ENCODE measurements at places on chromosomes 12 and 14. TPM values are rescaled to one million over a fixed set of nuclear protein-coding genes. Genes with fewer than 3 reads are reported as not detected.

DNA sequence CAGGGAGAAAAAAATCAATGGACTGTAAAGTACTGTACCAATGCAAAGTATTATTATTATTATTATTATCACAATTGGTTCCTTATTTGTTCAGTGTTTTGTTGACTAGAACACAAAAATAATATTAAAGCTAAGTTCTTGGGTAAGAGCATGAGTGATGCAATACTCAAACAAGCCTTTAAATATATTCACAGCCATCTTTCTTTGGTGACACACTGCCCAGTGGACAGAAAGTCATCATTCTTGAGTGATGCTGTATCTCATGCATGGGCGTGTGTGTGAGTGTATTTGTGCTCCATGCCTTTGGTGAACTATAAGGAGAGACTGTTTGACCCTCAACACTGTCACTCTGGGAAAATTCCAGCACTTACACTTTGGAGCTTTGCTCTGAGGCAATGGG is 93.6 kb downstream of the KCNK10 start:
- DNase-seq, result no peak

- no peak for DNase-seq
These were observed 74.8 kb upstream of the PCED1B start for GRCh38 chr12:47004634-47005033.

GRCh38 chr12:41936333-41936732 is 208.3 kb downstream of the GXYLT1 start:
- no peak for DNase-seq

GRCh38 chr14:53948205-53948884 is 8.3 kb downstream of the BMP4 start:
- DNase-seq, result no peak

DNA sequence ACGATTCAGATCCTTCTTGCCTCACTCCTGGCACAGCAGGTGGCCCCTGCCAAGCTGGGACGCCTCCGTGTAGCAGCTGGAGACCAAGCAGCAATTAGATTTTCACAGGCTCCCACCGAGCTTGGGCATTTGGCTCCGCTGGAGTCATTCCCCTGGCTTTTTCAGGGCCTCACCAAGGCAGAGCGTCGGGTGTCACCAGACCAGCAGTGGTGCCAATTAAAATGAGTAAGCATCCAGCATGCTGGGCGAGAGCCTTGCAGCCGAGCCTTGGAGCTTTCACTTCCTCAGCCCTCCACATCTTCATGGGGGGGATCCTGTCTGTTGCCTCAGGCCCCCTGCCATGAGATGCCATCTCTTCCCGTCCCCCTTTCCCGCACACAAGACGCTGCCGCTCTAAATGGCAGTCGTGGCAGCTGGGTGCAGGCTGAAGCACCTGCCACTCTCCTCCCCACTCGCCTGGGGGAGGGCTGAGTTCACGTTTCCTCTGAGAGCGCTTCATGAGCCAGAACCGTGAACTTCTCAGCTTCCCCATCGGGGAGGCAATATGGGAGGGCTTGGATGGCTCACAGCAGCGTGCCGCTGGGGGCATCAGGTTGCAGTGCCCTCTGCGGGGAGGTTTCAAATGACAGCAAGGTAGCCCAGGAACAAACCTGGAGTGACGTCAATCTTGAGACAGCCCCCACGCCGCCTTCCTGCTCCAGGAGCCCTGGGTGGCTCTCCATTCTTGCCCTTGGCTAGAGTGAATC is 11.7 kb downstream of the TPCN1 start:
- no peak for DNase-seq

The MSRB3 gene
- 11.4 TPM for total RNA-seq

The SMCO2 gene
- total RNA-seq, result not detected

DNA sequence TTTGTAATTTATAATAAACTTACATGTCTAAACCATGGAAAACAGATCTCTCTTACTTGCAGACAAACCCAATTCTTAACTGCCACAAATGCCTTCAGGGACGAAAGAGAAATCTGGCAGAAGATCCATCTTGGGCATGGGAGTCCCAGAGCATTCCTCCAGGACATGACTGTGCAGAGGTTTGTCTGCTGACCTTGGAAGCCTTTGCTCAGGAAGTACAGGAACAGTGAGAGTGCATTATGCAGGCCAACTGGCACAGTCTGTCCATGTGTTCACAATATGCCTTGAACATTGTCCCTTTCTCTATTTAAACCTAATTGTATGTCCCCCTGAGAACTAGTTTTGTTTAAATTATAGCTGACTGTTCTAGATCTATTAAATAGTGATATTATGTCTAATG is 467.1 kb downstream of the ATP23 start:
- no peak for DNase-seq

The IFNG gene
- not detected for total RNA-seq

DNA sequence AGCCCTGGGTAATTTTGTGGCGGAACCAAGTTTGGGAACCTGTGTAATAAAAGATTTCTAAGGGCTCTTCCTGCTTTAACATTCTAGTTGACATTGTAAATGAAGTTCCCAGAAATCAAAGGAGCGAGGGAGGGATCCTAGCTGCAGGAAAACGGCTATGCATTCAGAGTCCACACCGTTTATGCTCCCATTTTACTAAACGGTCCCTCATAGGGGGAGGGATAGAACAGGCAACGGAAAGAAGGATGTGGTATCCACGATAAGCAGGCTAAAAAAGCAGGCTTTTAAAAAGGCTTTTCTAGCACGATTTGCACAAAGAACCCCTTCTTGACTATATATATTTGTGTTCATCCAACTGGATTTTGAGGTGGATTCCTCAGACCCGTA is 559 bp downstream of the SYNJ2BP start:
- DNase-seq, result no peak

DNA sequence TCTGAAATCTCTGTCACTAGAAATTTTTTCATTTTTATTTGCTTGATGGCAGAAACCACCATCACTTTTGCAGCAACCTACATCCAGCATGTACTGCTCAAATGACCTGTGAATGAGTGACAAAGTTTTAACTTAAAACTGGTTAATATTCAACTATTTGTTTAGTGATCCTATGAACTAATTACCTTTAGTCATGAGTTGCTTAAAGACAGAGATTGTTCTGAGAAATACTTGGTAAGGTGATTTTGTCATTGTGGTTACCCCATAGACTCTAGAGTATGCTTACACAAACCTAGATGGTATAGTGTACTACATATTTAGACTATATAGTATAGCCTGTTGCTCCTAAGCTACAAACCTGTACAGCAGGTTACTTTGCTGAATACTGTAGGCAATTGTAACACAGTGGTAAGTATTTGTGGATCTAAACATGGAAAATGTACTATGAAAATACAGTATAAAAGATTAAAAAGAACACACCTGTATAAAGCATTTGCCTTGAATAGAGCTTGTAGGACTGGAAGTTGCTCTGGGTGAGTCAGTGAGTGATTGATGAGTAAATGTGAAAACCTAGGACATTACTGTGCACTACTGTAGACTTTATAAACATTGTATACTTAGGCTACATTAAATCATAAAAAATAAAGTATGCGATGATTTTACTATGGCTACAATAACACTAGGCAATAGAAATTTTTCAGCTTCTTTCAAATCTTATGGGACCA is 256.6 kb upstream of the PPFIA2 start:
- DNase-seq, result peak; percentile 94

- no peak for DNase-seq
These were observed 185.7 kb downstream of the KICS2 start for GRCh38 chr12:64036414-64036813.

The RPL10L gene
- not detected for total RNA-seq

DNA sequence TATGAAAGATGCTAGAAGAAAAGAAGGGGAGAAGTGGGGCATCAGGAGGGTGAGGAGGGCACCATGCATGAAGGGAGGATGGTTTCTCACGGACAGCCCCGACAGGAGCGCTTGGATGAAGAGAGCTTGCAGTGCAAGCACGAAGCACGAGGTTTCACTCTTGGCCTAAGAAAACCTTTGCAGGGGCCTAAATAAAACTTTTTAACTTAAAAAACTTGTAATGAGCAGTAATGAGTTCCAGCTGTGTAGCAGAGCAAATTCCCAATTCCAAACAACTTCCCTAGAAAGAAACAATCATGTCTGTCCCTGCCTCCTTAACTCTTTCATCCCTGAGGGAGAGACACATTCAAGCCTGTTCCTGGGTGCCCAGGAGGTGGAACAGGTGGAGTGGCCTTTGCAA is 119.5 kb downstream of the PAH start:
- no peak for DNase-seq

GRCh38 chr12:88334271-88334670 is 192.2 kb downstream of the TMTC3 start:
- DNase-seq, result no peak

DNA sequence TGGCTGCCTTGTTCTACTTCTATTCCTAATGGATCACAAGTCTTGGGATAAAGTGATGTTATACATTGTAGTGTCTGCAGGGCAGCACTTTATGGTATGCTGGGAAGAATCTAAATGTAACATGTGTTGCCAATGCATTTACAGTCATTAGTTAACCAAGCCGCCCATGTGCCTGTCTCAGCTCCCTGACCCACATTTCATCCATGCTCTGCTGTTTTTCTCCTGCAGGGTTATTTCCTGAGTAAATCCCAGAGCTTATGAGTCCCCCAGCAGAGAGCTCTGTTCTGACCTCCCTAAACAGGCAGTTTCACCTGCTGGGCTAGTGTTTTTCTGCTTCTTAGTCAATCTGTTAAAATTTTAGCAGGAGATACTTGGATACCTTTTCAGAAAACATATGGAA is 4.4 kb upstream of the TMTC2 start:
- DNase-seq, result no peak

- no peak for DNase-seq
These were observed 133.7 kb downstream of the PAPOLA start for GRCh38 chr14:96635850-96636249.

DNA sequence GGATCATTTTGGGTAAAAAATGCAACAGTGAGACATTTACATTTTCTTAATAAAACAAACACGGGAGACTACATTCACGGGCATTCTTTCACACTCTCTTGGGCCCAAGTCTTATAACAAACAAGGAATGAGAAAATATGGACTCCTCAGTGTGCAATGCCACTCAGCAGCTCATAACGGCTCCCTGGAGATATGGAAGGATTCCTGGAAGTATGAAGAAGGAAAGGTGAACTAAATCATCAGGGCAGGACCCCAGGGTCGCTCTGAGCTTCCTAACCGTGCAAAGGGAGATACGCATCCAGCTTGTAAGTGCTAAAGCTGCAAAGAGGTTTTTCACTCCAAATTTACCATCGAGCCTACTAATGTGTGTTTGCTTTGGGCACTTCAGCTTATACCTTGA is 33.5 kb upstream of the CCDC91 start:
- no peak for DNase-seq

The PRPH gene
- not detected for total RNA-seq

The PMEL gene
- total RNA-seq, result 3.7 TPM

GRCh38 chr14:60651086-60651795 is 2.0 kb upstream of the SIX1 start:
- DNase-seq, result no peak

The REP15 gene
- 3.6 TPM for total RNA-seq

- DNase-seq, result no peak
These were observed 49.5 kb downstream of the DCAF4 start for GRCh38 chr14:72975770-72976169.

The RNF212B gene
- not detected for total RNA-seq

Data from epithelial cell of proximal tubule (primary cell).